ENCODE measurements at places on chromosomes 7 and 10.
A peak's percentile ranks its signal among the peaks of the same experiment; 100 is the strongest.

DNA sequence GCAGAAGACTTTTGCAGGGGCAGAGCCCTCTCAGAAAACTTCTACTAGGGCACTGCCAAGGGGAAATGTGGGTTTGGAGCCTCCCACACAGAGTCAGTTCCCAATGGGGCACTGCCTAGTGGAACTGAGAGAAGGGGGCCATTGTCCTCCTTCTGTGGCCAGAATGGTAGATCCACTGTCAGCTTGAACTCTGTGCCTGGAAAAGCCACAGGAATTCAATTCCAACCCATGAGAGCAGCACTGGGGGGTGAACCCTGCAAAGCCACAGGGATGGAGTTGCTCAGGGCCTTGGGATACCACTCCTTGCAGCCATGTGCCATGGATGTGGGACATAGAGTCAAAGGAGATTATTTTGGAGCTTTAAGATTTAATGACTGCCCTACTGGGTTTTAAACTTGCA lies 262.2 kb upstream of the SEMA3C start:
- no peak for DNase-seq

DNA sequence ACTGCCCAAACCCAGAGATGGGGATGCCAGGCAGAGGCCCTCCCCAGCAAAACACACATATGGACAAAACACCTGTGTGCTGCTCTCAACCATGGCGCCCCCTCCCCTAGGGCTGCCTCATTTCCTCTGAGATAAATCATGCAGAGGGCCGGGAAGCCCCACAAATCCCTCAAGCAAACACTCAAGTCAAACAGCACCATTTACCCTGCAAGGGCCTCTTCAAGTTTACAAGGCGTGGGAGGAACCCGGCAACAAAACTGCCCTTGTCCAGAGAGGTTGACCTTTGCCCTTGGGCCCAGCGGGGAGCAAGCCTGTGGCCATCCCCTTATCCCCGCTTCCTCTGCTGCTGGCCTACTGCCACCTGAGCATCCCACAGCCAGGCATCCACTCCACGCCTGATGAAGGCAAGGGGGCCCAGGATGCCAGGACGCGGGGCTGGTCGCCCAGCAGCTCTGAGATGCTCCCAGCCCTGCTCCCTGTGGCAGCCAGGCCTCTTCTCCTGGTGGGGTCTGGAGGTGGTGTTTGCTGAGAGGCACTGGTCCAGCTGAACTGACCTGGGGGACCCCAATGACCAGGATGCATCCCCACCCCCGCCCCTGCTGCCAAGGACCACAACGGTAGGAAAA lies 77.4 kb downstream of the DLG5 start:
- no peak for DNase-seq

- no peak for DNase-seq
Observed at GRCh38 chr10:2920168-2920567, 147.2 kb upstream of the PFKP start.

GRCh38 chr7:123749537-123749857 lies 694 bp upstream of the WASL start:
- no peak for DNase-seq

DNA sequence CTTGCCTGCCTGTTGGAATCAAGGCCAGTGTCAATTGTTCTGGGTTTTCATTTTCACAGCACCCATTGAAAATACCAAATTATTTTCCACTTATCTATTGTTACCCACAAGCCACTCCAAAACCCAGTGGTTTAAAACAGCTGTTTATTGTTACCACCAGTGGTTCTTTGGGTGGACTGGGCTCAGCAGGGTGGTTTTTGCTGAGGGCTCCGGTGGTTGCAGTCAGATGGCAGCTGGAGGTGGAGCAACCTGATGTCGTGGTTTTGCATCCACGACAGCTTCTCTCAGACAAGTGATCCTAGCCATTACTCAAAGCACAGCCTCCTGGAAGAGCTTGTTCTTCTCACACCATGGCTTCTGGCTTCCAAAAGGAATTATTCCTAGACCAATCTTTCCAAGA lies 235.1 kb upstream of the ADARB2 start:
- no peak for DNase-seq

DNA sequence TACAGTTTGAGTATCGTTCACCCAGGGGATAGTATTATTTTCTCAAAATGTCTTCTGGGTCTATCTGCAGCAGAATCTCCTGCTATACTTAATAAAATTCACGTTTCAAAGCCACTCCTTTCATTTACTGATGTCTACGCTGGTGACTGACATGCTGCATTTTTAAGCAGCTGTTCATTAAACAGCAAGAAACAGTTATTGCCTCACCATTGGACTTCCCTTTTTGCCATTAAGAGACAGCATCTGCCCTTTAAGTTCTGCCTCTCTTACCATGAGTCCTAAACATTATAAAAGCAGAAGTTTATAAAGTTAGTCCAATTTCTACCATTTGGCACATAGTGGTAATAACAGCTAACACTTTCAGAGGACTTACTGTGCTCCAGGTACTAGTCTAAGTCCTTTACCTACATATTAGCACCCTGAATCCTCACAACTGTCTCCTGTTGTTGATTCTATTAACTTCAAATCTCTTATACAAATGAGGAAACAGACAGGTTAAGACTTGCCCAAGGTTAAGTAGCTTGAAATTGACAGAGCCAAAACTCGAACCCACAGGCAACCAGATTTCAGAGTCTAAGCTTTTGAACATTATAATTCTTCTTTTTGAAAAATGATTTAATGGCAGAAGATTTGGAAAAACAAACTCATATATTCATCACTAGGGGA lies 169.5 kb downstream of the SNX13 start:
- DNase-seq = no peak

- no peak for DNase-seq
Observed at GRCh38 chr7:96562458-96562857, 147.2 kb downstream of the SEM1 start.

- DNase-seq = no peak
Observed at GRCh38 chr7:149409895-149410294, 51.0 kb downstream of the ZNF777 start.

DNA sequence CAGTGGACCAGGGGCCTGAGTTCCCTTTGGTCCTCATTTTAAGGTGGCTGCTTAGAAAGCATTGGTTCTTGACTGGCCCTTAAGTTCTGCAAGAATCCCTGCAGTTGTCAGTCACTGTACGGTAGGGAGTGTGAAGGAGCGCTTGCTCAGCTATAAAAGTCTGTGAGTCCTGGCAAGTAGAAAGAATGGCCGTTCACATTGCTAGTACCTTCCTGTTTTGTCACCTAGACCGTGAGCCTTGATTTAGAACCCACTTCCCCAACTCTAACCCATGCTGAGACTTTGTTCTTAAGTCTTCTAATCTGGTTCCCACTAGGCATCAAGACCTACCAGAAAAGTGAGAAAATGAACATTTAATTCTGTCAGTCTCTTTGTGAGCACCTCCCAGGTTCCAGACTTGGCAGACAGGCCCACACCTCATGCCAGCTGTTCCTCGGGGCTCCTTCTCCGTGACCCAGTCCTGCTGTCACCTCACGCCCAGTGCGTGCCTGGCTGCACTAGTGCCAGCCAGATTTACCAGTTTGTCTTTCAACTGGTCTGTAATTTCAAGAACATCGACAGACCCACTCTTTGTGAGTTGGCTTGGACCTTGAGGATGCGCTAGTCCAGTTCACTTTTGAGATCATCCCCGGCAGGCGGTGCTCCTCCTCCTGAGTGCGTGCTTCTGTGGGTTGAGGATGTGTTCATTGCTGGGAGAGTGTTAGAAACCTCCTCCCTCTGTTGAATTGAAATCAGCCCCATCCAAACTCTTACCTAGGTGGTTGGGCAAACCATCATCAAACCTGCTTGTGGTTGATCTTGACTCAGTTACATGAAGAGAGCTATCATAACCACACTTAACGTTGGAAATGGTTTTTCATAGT lies 78.5 kb downstream of the SHH start:
- DNase-seq = no peak

- no peak for DNase-seq
Observed at GRCh38 chr10:52870562-52870961, 98.0 kb upstream of the MBL2 start.

- no peak for DNase-seq
Observed at GRCh38 chr7:17299483-17299991, 1.1 kb downstream of the AHR start.

GRCh38 chr7:120989257-120990220 lies 1.0 kb downstream of the CPED1 start:
- no peak for DNase-seq

GRCh38 chr10:43862756-43863155 lies 214.1 kb upstream of the ZNF32 start:
- peak; percentile 25 for DNase-seq

DNA sequence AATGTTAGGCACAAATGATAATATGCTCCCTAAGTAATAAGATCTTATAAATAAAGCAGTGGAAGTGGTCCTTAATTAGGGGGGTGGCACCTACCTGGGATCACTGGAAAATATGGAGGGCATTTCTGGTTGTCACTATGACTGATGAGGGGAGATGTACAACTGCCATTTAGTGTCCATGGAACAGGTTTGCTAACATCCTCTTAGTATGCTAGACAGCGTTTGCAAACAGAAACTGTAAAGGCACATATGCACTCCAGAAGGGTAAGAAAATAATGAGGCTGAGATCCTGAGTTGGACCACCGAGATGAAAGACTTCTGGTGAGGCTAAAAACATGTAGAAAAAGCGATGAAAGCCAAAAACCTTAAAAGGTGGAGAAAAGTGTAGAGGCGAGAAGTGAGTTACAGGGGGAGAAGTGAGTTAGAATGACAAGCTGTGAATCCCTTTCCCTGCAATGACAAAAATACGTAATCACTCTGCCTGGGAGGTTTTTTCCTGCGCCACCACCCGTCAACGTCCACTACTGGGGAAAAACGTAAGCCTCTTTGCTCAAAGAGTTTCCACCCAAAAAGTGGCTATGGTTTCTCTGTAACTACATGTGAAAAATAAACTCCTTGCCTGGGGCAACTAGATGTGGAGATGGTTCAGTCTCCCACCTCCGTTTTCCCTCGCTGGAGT lies 767 bp downstream of the KRIT1 start:
- no peak for DNase-seq

DNA sequence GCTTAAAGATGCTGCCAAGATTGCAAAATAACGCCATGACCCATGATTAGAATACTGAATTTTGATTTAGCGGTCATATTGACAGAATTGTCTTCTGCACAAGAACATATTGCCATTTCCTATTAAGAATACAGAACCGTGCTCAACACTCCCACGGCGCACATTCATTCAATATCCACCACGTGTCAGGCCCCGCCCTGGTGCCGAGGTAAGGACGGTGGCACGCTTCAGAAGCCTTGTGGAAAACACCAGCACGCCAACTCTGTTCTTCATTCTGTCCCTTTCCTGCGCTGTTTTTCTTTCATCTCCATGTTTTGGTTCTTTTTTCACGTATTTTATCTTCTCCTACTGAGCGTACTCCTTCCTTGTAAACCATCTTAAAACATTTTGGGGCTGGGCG lies 189.3 kb downstream of the ZMYND11 start:
- no peak for DNase-seq

GRCh38 chr7:244974-245373 lies 45.0 kb upstream of the FOXL3 start:
- no peak for DNase-seq

DNA sequence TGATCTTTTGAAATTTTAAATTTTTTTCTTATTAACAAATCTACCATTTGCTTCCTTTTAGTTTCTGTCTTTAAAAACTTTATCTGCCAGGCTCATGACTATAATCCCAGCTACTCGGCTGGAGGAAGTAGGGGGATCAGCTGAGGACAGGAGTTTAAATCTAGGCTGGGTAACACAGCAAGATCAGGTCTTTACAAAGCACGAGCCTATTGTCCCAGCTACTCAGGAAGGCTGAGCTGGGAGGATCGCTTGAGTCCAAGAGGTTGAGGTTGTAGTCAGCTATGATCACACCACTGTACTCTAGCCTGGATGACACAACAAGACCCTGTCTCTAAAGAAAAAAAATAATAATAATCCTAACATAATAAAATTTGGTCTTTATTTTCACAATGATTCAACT lies 17.5 kb downstream of the DPY19L1 start:
- no peak for DNase-seq

- peak; percentile 70 for DNase-seq
Observed at GRCh38 chr10:682931-683447, 6.5 kb downstream of the DIP2C start.

DNA sequence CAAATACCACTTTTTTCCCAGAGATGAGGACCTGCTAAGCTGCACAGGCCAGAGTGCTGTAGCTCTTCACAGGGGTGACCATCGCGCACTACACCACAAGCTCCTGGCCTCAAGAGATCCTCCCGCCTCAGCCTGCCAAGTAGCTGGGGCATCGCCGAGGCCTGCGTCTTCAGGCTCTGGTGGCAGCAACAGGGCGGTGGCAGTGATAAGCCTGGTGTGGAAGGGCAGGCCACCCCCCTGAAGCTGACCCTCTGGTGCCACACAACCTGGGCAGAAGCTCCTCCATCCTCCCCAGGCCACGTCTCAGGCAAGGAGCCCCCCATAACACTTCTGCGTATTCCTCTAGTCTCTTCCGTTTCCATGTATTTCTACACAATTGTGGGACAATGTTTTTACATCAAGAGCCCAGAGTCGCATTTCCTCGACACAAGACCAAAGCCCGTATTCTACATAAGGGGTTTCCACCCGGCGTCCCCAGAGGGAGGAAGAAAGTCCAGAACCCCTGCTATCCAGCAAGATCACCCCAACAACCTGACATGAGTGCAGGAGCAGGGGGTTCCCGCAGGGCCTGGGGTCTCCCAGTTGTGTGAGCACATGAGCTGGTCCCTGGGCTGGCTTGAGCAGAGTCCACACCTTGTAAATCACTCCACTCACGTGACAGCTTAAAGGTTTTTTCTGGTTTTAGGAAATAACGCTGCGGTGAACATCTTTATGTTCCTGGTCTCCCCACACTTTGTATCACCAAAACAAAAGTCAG lies 37.6 kb upstream of the NCAPG2 start:
- no peak for DNase-seq

DNA sequence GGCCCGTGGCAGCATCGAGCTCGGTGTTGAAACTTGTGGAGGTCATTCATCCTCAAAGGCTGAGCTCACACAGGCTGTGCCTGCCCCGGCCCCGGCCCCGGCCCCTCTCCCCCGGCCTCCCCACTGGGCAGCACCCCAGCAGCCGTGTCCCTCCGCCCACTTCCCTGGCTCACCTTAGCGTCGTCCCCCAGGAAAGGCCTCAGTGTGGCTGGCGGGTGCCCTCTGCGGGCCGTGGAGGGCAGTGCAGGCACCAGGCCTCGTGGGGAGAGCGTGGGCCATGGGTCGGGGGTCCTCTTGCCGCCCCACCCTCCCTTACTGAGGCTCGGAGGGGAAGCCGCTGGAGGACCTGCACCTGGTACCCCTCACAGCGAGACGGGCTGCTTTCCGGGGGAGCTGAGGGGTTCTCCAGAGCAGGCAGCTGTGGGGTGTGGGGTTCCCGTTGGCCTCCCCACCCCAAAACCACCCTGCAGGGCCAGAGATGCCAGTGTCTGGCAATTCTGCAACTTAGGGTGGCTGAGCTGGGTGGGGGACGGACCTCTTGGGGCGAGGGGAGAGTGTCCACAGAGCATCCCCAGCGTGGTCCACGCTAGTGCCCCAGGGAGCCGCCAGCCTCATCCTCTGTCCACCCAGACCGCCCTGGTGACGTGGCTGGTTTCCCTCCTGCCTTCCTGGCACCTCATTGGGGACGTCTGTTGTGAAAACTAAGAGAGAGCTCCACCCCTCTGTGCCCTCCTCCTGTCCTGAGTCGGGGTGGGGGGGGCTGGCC lies 44.2 kb upstream of the DPYSL4 start:
- peak; percentile 84 for DNase-seq
